ENCODE measurements at places on chromosomes 6 and 20.

DNA sequence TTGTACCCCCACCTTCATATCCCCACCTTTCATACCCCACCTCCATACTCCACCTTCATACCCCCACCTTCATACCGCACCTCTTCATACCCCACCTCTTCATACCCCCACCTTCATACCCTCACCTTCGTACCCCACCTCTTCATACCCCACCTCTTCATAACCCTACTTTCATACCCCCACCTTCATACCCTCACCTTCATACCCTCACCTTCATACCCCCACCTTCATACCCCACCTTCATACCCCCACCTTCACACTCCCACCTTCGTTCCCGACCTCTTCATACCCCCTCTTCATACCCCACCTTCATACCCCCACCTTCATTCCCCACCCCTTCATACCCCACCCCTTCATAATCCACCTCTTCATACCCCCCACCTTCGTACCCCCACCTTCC lies 92.9 kb upstream of the NAA20 start:
- no peak for DNase-seq

DNA sequence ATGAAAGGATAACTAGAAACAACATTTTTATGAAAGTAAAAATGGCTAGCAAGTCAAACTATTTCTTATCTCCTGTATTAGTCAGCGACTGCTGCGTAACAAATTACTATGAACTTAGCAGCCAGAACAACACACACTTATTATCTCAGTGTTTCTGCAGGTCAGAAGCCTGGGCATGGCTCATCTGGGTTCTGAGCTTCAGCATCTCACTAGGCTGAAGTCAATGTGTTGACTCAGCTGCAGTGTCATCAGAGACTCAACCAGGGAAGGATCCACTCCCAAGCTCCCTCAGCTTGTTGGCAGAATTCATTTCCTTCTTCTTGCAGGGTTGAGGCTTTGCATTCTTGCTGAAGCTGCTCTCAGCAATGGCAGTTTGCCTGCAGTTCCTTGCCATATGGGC lies 33.2 kb upstream of the IGF2R start:
- DNase-seq: no peak

- DNase-seq: no peak
Measured at GRCh38 chr20:55216525-55217242, 741.3 kb downstream of the DOK5 start.

DNA sequence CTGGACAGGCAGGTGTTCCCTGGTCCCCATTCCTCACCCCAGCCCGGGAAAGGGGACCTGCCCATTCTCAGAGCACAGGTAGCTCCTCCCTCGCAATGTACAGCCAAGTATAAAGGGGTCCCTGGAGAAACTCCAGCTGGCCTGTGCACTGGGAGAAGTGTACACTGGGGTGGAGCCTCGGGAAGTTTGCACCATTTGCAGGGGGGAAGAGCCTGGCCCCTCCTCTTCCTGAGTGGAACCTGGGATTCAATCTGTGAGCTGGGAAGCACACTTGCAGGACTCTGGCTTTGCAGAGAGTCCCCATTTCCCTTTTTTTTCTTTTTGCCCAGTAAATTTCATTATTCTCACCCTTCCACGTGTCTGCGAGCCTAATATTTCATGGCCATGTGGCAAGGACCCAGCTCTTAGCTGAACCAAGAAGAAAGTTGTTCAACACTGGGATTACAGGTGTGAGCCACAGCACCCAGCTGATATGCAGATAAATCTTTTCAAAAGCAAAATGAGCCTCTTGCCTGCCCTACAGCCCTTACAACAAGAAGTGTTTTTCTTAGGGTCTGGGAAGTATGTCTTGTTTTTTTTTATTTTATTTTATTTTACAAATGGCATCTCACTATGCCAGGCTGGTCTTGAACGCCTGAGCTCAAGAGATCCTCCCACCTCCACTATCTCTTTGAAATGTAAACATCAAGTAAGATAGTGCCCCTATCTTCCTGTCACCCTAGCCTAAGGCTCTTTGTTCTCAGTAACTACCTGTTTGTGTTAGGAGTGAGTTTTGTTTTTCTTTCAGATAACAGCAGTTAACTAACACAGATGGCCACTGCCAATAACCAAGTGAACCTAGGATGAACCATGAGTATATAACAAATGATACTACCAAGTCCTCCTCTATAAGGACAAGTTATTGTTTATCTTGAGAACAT lies 9.3 kb upstream of the RNGTT start:
- DNase-seq: no peak

DNA sequence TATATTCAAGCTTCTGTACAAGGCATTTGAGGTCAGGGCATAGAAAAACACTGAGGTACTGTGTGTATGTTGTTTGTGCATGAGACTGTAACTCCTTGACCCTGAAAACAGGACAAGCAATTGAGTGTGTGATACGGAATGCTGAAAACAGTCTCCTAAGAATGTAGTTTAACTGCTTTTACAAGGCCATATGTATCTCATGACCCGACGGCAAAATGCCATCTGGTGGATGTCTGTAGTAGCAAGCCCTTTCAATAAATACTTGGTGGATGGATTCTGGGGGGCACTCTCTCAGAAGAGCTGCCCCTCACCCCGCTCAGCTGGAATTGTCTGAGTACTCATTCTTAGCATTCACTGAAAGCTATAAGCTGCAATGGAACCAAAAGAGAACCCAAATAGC lies 69.3 kb upstream of the EYS start:
- no peak for DNase-seq

GRCh38 chr6:130027948-130028347 lies 9.6 kb downstream of the L3MBTL3 start:
- no peak for DNase-seq

GRCh38 chr6:5506597-5506996 lies 245.3 kb downstream of the FARS2 start:
- DNase-seq: no peak

- peak; percentile 29 for DNase-seq
Measured at GRCh38 chr20:63846128-63846771, 15.0 kb upstream of the ABHD16B start.

- DNase-seq: no peak
Measured at GRCh38 chr6:20631549-20631924, 97.3 kb downstream of the CDKAL1 start.

DNA sequence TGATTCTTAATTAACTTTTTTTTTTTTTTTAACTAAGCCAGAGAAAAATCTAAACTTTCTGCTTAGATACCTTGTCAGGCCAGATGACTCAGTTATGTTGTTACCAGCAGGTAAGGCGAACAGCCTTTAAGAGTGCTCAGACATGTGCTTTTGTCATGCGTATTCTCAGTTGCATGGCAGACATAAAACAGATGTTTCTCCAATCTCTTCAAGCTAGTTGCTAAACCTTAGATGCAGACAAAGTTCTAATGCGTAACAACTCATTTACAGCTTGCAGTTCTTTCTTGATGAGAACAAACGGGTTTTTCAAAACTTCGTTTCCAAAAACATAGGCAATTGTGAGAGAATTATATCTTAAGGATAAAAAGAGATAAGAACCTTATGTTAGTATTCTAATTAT lies 49.6 kb upstream of the GFRAL start:
- DNase-seq: no peak
